HAP-1 (cell line): ENCODE measurements at places on chromosomes 1 and 21.
A peak's percentile ranks its signal among the peaks of the same experiment; 100 is the strongest.

GRCh38 chr1:116431870-116432500 is 58.9 kb downstream of the ATP1A1 start:
- DNase-seq: no peak

DNA sequence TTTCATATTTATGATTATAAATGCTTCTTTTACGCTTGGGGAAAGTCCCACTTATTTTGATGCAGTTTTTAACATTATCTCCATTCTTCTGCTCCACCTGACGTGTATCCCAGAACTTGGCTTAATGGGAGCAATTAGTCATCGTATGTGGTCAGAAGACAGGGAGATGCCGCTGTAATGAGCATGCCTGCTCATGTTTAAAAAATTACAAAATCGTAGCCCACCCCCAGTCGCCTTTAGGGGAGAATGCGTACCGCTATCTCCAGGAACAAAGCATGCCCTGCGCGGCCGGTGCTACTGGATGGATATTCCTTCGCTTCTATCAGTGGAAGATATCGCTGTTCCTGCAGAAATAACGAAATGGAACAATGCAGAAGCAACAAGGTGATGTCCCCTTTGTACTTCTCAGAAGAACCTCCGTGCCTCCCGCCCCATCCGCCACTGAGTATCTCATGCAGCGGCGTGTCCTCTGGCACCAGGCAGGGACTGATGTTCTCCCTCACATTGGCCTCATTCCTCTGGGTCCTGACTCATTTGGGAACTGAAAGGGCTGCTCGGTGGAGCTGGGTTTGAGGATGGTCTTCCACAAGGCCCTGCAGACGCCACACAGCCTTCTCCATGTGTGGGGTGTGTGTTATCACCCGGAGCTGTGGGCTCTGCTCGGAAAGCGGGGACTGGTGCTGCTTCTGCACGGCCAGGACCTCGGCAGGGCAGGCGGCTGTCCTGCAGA is 116.3 kb upstream of the COL6A1 start:
- DNase-seq: no peak

DNA sequence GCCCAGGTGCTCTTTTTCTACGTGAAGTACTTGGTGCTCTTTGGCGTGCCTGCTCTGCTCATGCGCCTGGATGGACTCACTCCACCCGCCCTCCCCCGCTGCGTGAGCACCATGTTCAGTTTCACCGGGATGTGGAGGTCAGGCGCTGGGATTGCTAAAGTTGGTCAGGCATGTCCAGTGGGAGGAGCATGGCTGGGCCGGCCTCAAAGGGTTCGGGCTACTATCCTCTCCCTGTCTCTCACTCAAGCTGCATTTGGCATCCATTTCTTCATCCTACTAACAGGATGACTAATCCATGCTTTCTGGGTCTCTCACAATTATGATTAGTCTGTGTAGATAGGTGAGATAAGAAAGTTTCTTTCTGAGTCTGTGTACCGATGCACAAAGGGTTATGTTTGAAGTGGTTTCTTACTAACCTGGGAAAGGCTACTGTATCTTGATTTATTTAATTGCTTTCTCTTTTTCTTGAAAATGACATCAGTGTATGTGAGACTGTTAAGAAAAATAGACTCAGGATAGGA is 135.9 kb downstream of the HHAT start:
- no peak for DNase-seq

DNA sequence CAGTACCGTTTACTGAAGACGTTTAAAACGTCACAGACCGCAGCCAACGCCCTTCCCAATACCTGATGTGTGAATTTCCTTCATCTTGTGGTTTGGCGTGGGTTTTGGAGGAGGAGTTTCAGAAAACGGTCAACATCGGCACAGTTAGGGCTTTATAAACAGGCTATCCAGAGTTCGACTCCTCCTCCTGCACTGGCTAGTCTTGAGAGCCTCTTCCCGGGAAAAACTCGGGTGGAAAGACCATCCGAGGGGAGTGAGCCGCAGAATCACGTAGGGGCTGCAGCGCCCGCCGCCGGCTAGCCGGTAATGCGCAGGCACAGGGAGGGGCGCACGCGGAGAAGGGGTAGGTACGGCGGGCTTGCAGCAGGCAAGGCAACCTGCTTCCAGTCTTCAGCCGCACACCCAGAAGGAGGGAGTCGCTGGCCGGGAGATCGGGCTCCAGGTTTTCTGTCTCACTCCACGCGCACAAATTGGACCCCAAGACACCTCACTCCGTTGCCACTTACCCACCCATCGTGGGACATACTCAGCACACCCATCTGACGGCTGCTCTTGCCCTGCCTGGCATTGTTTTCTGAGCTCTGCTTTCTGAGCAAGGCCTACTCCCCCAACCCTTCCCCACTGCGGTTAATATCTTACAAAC is 25.4 kb downstream of the SLC19A2 start:
- DNase-seq: no peak

GRCh38 chr1:5947978-5948680 is 44.1 kb downstream of the NPHP4 start:
- DNase-seq: no peak

- DNase-seq: no peak
Observed at GRCh38 chr1:59574085-59574484, 240.7 kb upstream of the HOOK1 start.

DNA sequence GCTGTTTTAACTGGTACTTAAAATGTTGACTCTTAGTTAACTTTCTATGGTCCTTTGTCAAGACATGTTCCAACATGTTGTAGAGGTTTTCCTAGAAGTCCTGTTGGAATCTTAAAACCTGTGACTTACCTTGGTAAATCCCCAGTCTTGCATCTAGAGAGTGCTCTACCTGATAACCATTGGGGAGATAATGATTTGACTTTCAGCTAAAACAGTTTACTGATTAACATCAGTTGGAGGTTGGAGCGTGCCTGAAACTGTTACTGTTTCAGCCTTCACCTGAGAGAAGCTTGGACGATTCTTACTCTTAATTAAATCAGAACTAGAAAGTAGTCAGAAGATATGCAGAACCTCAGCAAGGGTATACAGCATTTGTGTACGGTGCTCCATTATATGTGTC is 8.8 kb downstream of the MDM4 start:
- DNase-seq: no peak

GRCh38 chr1:158180741-158181576 is at the start of gene CD1D:
Gene CD1D (plus strand): TSS chr1:158180895. CDS start chr1:158181102, 207 bp downstream.
- no peak for DNase-seq

GRCh38 chr1:200873116-200873670 is 412 bp downstream of the GPR25 start:
- no peak for DNase-seq

- DNase-seq: peak; percentile 20
Observed at GRCh38 chr1:246012341-246012740, 494.7 kb downstream of the SMYD3 start.

GRCh38 chr1:46218443-46218842 is 15.3 kb downstream of the LURAP1 start:
- no peak for DNase-seq

GRCh38 chr1:205676002-205676401 is 4.3 kb downstream of the SLC45A3 start:
- no peak for DNase-seq

DNA sequence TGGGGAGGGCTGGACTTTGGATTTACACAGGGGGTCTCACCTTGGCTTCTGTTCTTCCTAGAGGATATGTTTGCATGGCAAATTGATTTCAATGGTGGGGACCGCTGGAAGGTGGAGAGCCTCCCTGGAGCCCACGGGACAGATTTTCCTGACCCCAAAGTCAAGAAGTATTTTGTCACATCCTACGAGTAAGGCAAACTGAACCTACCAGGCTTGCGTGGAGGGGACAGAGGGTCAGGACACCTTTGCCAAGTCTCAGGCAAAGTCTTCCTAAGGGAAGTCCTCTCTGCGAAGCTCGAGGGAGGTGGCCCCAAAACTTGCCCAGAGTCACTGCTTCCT is 7.2 kb downstream of the FBXO6 start:
- DNase-seq: no peak

DNA sequence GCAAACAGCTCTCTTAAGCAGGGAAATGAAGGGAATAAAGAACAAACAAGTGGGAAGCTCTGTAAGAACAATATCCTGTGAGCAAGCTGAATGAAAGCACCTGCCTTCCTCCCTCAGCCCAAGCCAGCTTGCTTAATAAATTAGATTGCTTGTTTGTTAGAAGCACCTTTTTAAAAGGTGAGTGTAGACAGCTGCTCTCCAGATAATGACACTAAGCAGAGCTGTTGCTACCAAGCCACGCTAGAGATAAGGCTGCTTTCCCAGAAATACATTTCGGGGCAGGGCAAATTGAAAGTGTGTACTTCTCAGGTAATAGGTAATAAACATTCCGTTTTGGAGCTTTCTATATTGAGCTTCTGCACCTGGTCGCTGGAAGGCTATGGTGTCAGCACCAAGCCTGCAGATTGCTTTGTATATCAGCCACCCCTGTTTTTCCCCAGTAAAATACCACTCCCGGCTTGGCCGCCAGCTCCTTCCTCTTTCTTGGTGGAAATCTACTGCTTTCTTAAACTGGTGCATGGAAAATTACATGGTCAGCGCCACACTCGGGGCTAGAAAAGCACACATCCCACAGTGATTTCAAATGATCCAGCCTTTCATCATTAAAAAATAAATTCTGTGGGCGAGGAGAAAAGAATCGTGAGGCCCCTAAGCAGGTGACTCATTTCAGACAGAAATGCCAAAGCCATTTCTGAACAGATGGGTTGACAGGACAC is 151.3 kb downstream of the ETS2 start:
- no peak for DNase-seq
